ENCODE measurements at places on chromosomes 6 and 20. TPM values are rescaled to one million over a fixed set of nuclear protein-coding genes. Genes with fewer than 3 reads are reported as not detected.

DNA sequence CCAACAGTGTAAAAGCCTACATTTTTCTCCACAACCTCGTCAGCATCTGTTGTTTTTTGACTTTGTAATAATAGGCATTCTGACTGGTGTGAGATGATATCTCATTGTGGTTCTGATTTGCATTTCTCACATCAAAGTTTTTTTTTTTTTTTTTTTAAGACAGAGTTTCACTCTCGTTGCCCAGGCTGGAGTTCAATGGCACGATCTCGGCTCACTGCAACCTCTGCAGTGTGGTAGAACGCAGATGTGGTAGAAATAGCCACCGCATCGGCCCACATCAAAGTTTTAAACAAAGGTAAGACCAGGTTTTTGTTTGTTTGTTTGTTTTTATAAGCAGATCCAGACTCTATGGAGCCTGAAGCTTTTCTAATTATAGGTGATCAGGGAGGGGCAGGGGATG is 12.7 kb upstream of the PPP1R3G start:
- no peak for DNase-seq

Gene PPP1R3G
- 4.4 TPM for total RNA-seq

Gene CGA
- total RNA-seq, result not detected

DNA sequence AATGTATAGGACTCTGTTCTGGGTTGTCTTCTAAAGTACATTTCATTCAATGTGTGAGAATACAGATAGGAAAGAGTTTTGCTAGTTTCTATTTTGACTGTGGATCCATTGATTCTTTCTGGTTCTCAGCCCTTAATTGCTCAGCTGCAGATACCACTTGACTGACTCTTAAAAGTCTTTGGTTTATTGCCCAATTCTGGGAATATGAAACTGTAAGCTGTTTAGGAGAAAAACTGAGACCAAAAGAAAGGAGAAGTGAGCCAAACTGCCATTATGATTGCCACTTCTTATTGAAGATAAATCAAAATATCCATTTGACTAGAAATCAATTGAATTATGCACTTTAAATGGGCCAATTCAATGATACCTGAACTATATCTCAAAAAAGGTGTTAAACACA is 211.4 kb downstream of the ESR1 start:
- no peak for DNase-seq

DNA sequence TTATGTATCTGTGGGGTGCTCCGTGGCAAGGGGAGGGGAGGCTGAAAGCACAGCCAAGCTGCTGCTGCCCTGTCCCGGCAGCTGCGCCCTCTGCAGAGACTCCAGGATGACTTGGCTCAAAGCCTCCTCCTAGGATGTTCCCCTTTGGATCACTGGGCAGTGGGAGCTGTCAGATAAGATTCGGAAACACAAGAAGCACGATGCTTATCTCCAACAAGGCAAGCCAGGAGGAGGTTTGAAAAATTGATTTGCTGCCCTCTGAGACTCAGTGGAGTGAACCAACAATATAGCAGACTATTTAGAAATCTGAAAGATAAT is 776.4 kb downstream of the C6orf118 start:
- DNase-seq, result no peak

Gene COL19A1
- total RNA-seq, result 0.49 TPM

- DNase-seq, result no peak
Observed at GRCh38 chr20:49267327-49267726, 10.5 kb downstream of the ZNFX1 start.

DNA sequence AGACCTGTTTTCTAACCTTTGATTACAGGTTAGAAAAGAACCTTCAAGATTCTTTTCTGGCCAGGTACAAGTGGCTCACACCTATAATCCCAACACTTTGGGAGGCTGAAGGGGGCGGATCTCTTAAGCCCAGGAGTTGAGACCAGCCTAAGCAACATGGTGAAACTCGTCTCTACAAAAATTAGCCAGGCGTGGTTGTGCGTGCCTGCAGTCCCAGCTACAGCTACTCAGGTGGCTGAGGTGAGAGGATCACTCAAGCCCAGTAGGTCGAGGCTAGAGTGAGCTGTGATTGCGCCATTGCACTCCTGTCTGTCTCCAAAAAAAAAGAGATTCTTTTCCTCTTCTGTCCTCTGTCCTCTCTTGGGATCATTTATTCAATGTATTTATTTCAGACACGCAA is 14.5 kb downstream of the PPIL1 start:
- DNase-seq, result no peak

All from vagina (tissue), 2 donors.